ENCODE measurements at places on chromosomes 5 and 9.

DNA sequence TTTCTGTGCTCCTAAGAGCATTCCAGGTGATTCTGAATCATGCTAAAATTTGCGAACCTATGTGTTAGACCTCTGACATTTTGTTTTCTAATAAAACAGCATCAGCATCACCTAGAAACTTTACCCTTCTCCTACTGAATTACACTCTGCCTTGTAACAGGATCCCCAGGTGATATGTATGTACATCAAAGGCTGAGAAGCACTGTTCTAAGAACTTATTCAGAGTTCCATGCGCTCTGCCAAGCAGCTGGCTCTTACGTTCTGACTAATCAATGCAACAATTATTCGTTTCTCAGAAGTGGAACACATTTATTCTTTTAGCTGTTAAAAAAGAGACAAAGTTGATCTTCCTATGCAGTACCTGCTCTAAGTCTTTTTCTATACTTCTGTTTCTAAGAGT is 228.6 kb downstream of the SLF1 start:
- DNase-seq: no peak

DNA sequence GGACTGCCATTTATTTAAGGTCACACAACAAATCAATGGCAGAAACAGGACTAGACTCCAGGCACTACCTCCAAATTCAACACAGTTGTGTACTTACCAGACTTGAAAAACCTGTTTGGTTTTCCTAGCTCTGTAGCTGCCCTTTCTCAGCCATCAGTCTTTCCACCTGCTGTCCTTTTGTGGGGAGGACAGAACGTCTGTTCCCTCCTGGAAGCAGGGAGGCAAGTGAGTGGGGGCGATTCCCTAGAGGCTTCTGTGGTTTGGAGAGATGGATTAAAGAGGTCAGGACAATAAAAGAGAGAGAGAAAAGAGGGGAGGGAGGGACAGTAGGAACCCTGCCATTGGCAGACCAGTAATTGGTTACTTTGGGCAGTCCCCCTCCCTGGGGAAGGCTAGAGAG is 14.7 kb downstream of the ASTN2 start:
- DNase-seq: no peak

- DNase-seq: no peak
These were observed 22.9 kb upstream of the NREP start for GRCh38 chr5:111779922-111780292.

DNA sequence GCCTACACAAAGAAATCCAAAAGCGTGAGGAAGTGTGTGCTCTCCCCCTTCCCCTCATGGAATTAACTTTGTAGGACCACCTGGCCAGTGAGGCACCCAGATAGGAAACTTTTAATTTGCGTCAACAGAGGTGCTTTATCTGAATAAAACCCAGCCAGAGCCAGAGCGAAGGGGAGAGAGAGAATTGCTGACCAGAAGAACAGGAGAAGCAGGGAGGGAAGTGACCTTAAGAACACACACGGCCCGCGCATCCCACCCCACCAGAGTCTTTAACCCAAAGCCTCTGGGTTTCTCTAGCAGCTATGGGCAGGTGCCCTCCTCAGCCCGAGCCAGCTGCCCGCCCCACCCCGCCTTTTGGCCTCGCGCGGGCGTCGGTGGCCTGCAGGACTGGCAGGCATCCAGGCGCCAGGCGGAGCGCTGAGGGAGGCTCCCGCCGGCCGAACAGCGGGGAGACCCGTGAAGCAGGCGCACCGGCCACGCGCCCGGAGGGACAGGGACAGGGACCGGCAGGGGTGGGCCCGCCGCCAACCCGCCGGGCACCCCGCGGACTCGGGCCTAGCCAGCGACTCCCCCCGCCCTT is 580 bp downstream of the ERAP1 start:
- peak; percentile 65 for DNase-seq

GRCh38 chr9:20948703-20949102 is 82.7 kb downstream of the HACD4 start:
- DNase-seq: no peak

- DNase-seq: no peak
These were observed 26.2 kb downstream of the HMGXB3 start for GRCh38 chr5:150026682-150027172.

DNA sequence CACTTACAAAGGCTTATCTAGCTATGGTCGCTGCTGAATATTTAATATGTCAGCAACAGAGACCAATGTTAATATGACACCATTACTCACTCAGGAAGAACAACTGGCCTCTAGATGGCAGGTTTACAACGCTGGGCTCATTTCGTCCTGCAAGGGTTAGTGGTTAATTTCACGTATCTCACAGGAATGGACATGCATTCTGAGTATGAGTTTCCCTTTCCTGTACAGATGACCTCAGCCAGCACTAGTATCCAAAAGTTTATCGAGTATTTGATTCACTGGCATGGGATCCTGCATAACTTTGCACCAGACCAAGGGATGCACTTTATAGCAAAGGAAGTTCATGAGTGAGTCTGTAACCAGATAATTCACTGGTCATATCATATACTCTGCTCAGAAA is 8.7 kb upstream of the TRPC7 start:
- no peak for DNase-seq

GRCh38 chr5:35717718-35718117 is 100.1 kb downstream of the SPEF2 start:
- DNase-seq: no peak

GRCh38 chr9:15403155-15403554 is 19.5 kb upstream of the SNAPC3 start:
- no peak for DNase-seq

DNA sequence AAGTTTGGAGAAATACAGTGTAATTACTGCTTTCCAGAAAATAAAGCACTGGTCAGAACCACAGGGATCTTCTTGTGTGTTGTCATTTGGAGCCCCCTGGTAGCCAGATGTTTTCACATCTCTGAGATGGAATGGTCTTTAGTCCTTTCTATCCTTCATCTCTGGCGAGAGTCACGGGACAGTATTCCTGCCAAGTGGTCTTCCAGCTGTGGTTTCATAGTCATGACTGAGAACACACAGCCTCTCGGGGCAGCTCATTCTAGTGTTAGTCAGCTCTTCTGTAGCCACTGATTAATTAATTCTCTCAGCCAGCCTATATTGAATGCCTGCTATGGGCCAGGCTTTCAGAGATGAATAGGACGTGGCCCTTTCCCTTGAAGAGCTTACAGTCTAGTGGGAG is 34.1 kb downstream of the HMGXB3 start:
- DNase-seq: no peak

- DNase-seq: no peak
These were observed 146.8 kb upstream of the ADAMTSL1 start for GRCh38 chr9:18327121-18327520.

DNA sequence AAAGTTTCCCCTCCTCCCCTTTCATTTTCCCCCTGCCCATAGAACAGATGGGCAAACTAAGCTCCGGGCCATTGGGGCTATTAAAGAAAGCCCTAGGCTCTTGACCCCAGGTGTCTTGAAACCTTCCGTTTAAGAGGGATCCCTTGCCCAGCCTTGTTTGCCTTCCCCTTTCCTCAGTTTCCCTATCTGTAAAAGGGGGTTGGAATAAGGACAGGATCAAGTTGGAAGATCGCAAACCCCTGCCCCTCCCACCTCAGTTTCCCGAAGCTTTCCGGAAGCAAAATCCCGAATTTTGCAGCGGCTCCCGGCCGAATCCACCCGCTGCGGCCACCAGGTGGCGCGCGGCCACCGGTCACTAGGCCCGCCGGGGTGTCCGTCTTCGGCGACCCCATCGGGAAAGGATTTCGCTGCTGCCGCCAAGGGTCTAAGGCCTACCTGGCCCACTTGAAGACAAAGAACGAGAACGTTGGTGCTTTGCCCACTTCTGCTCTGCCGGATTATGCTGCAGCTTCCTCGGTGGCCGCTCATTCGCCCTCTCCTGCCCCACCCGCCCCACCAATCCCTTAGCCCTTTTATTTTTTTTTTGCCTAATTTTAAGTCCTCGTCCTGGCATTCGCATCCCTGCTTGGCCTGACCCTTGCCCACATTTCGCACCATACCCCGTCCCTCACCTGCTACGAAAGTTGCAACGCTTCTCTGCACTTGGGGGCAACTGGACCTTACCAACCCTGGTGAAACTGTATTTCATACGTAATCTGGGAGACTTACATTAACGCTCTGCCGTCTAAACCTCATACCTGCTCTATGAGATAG is 962 bp upstream of the NR6A1 start:
- peak; percentile 35 for DNase-seq

DNA sequence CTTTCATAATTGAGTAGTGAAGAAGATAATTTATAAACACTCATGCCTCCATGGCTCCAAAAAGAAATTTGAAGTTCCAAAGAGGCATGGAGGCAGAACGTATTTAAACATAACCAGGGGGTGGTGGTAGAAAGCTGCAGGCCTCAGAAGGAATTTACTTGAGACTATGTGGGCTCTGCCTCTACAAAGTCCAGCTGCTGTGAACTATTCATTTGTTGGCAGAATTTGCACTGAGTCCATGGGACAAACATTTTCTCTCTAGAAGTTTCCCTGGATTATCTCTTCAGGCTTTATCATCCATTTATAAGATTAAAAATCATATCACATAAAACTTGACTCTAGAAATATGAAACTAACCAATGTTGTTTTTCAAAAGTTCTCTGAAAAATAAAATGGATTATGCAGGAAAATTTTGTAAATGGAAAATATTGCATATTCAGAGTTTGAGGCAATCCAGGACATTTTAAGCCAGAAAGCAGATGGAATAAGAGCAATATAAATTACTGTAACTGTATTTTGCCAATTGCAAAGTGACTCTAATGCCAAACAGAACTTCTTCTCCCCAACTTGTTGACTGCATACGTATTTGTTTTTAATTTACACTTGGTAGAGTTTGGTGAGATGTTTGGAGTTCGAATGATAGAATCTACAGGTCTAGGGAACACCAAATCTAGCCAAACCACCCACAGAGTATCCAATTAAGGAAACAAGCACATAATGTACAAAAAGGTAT is 258.2 kb downstream of the ENC1 start:
- no peak for DNase-seq

- no peak for DNase-seq
These were observed 5.1 kb upstream of the CDC42SE2 start for GRCh38 chr5:131258733-131259132.

- no peak for DNase-seq
These were observed 5.0 kb downstream of the DMRT2 start for GRCh38 chr9:1055166-1055565.

GRCh38 chr5:117649821-117650220 is 1075.2 kb upstream of the SEMA6A start:
- DNase-seq: no peak

DNA sequence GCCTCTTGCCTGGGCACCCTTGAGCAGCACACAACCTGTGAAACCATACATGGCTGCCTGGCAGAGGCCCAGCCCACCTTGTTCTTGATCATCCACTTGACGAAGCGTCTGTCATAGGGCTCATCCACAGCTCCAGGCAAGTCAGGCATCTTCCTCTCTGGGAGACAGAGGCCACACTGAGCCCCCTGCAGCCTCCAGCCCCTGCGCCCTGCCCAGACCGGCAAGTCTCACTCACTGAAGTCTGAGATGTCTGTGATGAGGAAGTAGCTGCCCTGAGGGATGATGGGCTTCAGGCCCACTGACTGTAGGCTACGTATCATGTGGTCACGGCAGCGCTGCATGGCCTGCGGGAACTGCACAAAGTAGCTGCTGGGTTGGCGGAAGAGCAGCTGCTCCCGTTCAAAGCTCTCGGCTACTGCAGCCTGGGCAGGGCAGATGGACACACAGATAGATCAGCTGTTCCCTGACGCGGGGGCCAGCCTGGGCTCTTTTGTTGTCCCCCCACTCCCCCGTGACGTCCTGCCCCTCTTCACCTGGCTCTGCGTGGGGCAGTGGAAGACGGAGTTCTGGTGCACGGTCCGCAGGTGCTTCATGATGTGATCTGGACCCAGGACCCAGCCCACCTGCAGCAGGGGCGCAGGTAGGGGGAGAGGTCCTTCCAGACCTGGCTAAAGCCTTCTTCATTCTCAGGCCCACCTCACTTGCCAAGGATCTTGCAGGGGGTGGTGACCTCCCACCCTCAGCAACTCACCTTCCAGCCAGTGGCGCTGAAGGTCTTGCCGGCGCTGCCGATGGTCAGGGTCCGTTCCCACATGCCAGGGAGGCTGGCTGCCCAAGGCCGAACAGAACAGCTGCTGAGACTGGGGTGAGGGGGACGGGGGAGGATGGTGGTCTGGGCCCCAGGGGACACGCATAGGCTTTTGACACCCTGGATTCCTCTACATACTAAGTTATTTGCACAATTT is 5.9 kb upstream of the SPOUT1 start:
- DNase-seq: no peak
